EH (cell line): ENCODE measurements at places on chromosomes 12 and 14.

DNA sequence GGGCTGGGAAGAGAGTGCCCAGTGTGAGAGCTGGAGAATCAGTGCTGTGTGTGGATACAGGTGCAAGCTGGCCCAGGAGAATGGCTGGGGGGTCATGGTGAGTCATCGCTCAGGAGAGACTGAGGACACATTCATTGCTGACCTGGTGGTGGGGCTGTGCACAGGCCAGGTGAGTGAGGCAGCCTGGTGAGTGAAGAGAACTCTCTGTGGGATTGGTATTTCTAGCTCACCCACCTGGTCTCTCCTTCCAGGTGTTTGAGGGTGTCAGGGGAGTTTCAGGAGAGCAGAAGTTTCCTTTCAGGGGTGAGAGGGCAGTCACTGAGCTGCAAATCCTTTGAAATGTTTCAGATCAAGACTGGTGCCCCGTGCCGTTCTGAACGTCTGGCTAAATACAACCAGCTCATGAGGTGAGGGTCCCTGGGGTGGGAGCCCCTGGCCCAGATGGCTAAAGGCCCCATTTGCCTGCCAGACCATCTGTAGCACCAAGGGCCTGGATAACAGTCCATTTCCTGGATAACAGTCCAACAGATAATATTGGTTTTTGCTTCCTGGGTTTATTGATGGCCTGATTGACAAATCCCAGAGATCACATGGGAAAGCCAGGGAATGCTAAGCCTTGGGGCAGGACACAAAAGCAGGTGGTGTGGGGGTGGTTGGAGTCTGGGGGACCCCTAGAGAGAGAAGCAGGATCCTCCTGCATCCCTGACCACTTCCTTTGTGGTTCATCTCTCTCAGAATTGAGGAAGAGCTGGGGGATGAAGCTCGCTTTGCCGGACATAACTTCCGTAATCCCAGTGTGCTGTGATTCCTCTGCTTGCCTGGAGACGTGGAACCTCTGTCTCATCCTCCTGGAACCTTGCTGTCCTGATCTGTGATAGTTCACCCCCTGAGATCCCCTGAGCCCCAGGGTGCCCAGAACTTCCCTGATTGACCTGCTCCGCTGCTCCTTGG is 5.5 kb upstream of the ATN1 start:
- DNase-seq = no peak

GRCh38 chr14:65927931-65928356 is 515.4 kb downstream of the FUT8 start:
- DNase-seq = no peak

DNA sequence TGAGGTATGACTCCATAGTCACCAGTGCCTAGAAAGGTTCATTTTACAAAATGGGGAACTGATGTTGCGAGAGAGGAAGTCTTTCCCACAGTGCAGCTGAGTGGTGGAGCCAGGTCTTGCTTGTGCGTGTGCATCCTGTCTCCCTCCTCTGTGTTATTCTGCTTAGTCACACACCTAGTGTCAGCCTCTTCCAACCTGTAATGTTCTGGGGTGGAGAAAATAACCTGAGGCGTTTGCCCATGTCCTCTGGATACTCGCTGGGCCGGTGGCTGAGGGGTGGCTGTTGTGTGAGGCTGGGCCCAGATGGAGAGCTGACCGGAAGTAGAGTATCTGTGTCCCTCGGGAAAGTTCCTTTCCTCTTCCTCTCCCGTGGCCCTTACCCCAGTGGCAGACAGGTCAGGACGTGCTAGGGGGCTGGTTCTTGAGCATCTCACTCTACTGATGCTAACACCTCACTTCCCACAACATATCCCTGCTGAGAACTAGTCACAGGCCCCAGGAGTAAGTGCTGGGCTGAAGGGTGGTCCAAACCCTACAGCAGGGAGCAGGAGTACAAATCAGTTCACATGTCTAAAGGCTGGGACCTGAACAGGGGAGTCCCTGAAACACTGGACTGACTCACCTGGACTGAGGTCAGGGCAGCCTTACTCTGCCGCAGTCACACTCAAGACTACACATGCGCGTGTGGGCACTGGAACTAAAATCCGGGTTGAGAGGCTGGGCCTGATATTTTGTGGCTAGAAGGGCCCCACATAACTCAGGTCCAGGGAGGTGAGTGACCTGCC is 7.0 kb downstream of the MLF2 start:
- DNase-seq = no peak

DNA sequence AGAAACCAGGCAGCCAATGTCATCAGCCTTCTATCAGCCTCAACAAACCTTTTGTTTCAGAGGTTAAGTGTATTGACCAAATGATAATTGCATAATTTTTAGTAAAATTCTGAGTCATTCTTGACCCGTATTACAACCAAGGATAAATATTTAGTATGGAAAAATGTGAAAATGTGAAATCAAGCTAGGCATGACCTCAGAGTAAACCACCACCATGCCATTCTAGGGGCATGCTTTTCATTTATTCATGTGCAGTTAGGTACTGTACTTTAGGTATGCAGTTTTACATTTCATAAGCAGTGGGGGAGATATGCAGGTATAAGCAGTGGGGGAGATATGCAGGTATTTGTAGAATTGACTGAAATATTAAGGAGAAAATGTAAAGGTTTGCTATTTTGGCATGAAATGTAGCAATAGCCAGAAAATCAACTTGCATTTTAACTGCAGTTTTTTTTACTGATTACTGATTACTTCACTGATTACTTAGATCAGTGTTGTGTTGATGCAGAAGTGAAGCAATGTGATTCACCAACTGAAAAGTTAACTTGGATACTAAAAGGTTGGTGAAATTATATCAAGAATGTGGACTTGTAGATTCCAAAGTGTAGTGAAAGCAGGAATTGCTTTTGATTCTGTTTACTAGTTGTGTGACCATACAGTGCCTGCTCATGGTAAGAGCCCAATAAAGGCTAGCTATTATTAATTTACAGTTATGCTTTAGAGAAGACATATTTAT is 184.2 kb downstream of the ESR2 start:
- DNase-seq = peak; percentile 12

- no peak for DNase-seq
These were observed 793.5 kb upstream of the NOVA1 start for GRCh38 chr14:27391331-27391730.

DNA sequence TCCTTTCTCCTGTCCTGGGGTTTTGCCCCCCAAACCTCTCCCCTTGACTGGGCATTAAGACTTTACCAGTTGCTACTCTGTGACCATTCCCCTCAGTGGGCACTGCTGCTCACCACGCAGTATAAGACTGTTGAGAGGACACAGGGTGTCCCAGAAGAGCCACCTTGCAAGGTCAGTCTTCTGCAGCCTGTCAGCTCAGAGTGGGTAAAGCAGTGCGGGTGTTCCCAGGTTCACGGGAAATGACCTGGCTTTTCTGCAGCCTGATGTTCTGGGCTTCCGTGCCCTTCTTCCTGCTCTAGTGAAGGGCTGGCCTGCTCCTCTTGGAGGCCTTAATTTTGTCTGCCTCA is 34.2 kb downstream of the KCNA1 start:
- DNase-seq = no peak

DNA sequence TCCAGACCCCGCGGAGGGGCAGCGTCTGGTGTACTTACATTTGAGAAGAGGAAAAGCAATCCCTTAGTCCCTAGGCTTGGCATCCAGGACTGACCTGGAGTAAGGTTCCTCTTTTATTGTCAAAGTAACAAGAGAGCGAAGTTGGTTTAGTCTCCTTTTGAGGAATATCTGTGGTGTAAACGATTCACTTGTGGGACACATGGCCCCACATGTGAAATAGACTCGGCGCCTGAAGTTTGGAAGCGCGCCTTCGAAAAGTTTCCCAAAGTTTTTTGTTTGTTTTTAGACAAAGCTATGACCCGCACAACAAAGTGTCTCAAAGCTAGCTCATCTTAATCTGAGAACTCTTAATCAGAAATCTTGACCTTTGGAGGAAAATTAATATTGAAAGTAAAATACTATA is 744 bp downstream of the STYX start:
- DNase-seq = peak; percentile 34

DNA sequence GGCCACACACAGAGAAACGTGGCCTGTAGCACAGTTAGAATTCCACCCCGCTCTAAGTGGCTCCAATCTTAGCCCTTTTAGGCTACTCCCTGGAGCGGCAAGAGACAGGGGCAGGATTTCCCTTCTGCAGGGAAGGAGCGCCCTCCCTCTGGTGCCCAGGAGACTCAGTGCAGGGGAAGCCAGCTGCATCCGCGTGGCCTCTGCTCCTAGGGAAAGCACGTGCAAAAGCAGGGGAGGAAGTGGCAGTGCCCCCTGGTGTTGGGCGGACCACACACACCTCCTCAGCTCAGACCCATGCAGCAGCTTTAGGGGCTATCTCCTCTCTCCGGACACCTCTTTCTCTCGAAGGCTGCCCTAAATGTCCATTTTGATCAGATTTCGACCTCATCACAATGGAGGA is 50.0 kb downstream of the SPRING1 start:
- DNase-seq = peak; percentile 39

GRCh38 chr12:16685107-16685506 is 79.1 kb upstream of the LMO3 start:
- no peak for DNase-seq

DNA sequence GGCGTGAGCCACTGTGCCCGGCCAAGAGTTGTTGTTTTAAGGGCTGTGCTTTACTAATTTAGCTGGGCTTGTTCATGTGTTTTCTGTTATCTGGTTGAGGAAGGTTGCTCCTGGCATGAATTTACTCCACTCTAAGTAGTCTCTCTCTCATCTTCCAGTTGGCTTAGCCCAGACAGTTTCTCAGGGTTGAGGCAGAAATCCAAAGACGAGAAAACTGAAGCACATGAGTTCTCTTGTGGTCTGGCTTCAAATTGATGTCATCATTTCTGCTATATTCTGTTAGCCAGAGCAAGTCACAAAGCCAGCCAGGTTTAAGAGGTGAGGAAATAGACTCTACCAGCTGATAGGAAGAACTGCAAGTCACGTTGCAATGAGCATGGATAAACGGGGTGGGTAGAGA is 57.9 kb downstream of the E2F7 start:
- DNase-seq = no peak

DNA sequence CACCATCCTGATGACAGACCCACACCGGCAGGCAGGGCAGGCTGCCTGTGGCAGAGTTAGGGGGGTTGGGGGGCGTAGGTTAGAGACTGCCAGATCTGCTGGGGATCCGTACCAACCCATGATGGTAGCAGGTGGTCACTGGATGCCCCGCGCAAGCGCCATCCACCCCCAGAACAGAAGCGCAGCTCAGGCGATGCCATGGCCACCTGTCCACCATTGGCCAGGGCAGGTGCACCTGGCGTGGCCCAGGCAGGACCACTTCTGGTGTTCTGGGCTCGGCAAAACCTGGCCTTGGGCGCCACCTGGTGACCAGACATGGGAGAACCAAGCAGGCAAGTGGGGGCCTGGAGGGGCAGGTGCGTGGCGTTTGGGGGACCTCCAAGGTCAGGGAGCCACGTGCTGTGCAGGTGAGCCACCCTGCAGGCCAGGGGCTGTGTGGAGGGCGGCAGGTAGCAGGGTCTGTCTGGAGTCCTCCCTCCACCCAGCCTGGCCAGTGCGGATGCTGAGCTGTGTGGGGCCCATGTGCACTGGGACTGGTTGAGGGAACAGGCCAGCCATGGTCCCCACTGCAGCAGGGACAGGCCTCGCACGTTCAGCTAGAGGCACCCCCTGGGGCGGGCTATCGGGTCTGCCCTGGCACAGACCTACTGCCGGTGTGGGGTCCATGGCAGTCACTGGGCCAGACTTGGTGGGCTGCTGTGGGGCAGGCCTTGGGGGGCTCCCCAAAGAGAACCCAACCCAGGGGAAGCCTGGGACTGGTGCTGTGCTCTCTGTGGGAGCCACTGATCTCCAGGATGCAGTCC is 15.6 kb downstream of the BAG5 start:
- peak; percentile 55 for DNase-seq

DNA sequence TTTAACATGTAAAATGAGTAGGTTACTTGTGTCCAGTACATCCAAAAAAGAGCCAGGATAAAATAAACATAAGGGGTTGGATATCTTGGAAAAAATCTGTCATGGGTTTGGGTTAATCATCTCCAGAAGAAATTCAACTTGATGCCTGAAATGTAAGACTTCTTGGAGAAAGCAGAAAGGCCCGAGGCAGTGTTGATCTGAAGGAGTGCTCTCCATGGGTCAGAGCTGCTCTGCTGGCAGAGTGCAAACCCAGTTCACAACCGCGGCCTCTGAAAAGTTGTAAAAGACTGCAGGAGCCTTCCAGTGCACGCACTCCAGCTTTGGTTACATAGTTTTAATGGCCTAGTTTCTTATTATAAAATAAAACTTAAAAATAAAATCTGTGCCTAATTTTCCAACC is 97.3 kb upstream of the ALX1 start:
- DNase-seq = peak; percentile 55

GRCh38 chr12:27899151-27899661 is 73.3 kb downstream of the PTHLH start:
- peak; percentile 92 for DNase-seq

GRCh38 chr14:32121536-32121935 is 44.4 kb downstream of the ARHGAP5 start:
- no peak for DNase-seq

DNA sequence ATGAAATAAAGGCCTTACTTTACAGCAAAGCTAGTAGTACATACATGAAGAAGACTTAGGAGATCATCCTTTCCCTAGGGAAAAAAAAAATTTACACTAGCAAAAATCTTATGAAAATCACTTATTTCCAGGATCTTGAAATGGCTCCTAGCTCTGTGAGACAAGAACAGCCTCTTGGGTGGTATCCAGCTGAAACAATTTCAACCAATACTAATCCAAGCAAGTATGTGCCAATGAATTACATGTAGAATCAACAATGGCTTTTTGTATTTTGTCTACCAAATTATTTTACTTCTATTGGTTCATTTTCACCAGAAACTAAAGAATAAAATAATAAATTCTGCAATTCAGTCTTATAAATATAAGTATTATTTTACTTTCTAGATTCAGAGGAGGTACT is 2.7 kb upstream of the SLCO1A2 start:
- DNase-seq = no peak

- DNase-seq = no peak
These were observed 38.6 kb upstream of the ACSS3 start for GRCh38 chr12:81039231-81039630.

DNA sequence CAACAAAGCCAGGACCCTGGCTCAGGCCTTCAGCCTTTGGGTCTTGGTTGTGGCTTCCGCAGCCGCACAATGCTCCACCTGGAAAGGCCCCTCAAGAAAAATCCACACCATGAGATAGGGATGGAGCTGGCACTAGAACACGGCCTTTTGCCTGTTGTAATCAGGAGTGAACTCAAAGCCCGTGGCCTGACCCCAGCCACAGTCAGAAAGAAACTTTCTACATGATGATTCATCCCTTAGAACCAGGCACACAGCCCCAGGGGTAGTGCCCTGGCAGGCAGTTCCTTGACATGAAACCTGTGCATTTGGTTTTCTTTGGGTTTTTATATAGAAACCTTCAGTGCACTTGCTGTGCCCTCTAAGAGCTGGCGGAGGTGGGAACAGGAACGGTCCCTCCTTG is 5.1 kb downstream of the CLMN start:
- peak; percentile 6 for DNase-seq

- no peak for DNase-seq
These were observed 76.1 kb upstream of the TMEM263 start for GRCh38 chr12:106879612-106880011.

GRCh38 chr12:50618864-50619609 is 114.3 kb downstream of the DIP2B start:
- peak; percentile 76 for DNase-seq
